ENCODE measurements at places on chromosomes 7 and 10.

DNA sequence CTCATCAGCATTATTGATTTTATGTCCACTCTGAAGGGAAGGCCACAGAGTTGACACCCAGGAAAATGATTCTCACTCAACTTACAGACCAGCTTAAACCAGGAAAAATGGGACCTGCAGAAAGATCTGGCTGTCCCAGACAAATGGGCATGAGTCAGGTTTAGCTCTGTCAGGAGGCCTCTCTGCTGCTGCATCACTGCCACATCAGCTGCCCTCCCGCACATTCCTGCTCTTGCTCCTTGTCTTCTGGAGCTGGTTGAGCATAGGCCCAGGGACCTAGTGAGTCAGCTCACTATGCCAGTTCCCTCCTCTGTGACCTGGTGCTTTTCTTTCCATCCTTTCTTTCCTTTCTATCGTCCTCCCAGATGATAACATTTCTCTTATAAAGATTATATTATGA, 18.8 kb upstream of the SMNDC1 start:
- no peak for DNase-seq

- no peak for DNase-seq
Measured at GRCh38 chr10:129502448-129502847, 35.4 kb downstream of the MGMT start.

DNA sequence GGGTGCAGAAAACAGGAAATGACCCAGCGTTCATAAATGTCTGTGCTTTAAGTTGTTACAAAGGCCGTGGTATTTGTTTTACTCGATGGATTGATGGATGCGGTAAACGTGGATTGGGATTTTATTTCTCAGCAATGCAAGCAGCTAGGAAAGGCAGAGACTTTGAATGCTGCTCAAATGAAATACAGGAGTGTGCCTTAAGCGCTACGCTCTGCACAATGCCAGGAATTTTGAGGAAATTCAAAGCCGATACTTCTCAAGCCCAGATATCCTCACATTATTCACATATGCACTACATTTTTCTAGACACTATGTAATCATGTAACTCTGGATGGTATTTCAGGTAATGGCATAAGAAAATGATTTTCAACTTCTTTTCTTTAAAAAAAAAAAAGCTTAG, 514.3 kb upstream of the ADARB2 start:
- no peak for DNase-seq

DNA sequence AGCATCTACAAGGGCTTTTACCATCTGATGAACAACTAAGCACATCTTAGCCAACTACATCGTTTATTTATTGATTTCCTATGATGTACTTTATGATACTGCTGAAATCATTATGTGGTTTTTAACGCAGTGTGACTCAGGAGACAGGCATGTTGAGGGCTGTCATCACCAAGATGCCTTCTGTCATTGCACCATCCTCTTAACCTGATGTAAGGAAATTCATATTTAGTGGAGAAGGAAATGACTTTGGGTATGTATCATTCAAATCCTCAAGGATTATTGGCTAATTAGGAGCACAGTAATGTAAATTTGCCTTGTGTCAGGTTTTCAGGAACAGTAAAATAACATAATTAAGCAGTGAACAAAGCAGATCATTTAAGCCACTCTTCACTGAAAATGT, 138.5 kb upstream of the MGMT start:
- no peak for DNase-seq

Measured in Jurkat, Clone E6-1 (cell line).